ENCODE measurements at places on chromosomes 2 and 18.

GRCh38 chr2:148218326-148219075 is 197.6 kb downstream of the MBD5 start:
- DNase-seq = no peak

DNA sequence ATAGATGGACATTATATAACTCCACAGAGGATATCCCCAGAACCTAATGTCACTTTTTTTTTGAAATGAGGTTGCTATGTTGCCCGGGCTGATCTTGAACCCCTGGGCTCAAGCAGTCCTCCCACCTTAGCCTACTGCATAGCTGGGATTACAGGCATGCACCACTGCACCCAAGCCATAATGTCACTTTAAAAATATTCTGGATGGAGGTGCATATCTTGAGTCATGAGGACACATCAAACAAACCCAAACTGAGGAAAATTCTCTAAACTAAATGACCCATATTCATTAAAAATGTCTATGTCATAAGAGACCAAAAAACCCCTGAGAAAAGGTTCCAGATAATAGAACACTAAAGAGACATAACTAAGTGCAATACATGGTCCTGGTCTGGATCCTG is 36.3 kb downstream of the OSGEPL1 start:
- no peak for DNase-seq

DNA sequence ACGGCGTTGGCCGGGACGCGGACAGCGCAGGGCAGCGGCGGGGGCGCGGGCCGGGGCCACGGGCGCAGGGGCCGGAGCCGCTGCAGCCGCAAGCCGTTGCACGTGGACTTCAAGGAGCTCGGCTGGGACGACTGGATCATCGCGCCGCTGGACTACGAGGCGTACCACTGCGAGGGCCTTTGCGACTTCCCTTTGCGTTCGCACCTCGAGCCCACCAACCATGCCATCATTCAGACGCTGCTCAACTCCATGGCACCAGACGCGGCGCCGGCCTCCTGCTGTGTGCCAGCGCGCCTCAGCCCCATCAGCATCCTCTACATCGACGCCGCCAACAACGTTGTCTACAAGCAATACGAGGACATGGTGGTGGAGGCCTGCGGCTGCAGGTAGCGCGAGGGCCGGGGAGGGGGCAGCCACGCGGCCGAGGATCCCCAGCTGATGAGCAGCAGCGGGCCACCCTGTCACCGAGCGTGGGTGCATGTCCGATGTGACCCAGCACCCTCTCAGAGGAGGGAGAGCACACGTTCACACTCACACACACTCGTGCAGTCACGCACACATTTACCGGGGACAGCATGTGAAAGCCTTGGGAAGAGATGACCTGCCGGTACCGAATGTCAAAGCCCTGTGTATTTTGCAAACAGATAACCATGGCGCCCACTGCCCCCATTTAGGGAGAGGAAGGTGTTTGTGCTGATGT is 4.2 kb downstream of the GDF7 start:
- no peak for DNase-seq

DNA sequence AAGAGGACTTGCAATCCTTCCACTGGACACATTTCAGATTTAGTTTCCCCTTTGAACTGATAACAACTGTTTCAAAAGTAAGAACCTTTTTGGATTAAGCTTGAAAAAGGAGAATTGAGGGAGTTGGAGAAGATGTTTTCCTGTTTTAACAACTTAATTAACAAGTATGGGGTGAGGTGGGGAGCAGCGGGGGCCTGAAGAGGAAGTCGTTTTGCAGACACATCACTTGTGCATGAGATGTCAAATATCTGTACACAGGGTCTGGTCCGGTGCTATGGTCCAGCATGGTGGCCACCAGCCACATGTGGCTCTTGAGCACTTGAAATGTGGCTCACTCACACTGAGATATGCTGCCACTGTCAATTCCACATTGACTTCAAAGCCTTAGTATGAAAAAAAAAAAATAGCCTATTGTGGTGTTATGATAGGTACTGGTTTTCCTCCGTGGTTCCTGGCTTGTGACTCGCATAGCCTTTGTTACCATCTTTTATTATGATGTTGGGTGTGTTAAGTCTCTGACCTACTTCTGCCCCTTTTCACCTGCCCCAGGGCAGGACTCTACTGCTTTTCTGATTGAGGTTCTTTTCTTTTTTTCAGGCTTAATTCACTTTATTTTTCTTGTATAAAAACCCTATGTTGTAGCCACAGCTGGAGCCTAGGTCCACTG is 205.5 kb downstream of the BCL2 start:
- DNase-seq = no peak

- no peak for DNase-seq
Measured at GRCh38 chr2:241926541-241927311, 57.2 kb downstream of the RTP5 start.

DNA sequence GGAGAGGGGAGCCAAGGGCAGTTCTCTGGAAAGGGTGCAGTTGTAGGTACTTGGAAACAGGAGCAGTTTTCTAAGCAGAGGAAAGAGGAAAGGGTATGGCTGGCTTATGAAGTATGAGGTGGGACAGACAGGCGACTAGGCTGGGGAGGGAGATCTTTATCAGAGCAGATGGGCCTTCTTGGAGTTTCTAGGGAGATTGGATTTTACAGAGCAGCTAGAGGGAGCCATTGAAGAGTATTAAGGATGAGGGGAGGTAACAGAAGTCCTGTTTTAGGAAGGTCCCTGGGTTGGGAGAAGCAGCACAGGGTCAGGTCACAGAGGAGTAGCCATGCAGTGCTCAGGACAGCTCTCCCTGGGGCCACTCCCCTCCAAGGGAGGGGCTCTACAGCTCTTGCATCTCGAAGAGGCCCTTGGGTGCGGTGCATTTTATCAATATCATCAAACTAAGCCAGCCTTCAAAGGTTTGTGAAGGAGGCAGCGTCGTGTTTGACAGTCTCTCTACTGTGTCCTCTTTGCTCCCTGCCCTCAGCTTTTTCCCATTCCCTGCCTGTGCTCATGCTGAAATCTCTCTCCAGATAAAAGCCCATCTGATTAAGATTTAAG is 154.3 kb downstream of the SETBP1 start:
- DNase-seq = no peak

- no peak for DNase-seq
Measured at GRCh38 chr2:23475473-23475872, 90.5 kb downstream of the KLHL29 start.

DNA sequence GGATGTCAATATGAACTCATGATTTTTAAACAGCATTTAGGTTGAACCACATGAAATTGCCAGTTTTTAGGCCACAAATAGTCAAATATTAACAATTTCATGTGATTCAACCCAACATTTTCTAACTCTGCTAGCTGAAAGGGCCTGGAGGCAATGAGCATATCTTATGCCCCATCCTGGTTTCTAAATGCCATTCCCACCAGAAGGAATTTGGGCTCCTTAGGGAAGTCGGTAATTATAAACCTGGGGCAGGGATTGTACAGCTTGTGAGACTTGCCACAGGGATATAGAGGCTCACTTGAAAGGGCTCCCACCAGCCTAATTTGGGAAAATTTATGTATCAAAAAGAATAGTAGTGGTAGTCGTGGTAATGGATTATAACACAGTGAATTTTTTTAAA is 178.4 kb upstream of the ALPP start:
- DNase-seq = no peak

- DNase-seq = no peak
Measured at GRCh38 chr2:222656526-222657446, 894 bp upstream of the FARSB start.

DNA sequence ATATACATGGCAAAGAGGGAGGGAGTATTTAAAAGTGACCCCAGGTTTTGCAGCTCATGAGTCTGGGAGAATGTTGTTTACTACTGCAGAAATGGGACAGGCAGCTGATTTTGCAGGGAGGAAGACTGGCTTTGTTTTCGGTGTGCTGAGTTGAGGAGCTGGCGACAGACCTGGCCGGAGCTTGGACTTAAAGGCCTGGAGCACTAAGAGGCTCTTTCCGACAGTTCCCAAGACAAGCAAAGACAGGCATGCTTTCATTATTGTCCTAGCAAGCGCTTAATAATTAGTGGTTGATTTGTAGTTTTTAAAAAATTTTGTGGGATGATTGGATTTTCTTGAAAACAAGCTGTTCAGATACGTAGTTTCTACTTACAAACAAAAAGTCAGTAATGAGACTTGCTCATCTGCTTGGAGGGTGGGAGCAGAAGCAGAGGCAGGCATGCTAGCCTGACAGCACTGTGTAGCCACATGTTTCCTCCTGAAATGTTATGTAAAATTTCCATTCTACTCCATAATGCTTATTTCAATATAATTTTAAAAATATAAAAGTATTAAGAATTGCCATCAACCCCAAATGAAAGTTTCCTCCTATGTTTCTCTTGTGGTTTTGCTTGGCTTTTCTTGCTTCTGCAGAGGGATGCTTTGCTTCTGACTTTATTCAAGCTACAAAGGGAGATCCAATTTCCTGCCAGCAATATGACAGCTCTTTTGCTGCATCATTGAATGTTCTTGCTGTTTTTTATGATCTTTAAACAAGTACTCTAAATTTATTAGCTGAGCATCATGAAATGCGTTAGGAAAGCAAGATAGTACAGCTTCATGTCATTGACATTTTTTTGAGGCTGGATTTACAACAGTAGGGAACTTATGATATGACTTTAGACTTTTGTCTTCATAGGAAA is 75.8 kb downstream of the PHLPP1 start:
- DNase-seq = no peak

- DNase-seq = no peak
Measured at GRCh38 chr18:80244956-80245730, 2.2 kb downstream of the PARD6G start.

DNA sequence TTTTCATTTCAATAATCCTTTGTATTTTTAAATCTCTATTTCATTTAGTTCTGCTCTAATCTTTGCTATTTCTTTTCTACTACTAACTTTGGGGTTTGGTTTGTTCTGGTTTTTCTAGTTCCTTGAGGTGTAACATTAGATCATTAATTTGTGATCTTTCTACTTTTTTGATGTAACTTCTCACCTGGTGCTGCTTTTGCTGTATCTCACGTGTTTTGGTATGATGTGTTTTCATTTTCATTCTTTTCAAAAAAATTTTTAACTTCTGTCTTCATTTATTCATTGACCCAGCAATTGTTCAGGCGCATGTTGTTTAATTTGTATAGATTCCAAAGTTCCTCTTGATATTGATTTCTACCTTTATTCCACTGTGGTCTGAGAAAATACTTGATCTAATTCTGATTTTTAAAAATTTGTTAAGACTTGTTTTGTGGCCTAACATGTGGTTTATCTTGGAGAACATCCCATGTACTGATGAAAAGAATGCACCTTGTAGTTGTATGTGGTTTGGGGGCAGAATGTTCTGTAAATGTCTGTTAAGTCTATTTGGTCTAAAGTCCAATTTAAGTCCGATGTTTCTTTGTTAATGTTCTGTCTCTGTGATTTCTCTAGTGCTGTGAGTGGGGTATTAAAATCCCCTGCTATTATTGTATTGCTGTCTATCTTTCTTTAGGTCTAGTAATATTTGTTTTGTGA is 17.3 kb upstream of the MALT1 start:
- no peak for DNase-seq

DNA sequence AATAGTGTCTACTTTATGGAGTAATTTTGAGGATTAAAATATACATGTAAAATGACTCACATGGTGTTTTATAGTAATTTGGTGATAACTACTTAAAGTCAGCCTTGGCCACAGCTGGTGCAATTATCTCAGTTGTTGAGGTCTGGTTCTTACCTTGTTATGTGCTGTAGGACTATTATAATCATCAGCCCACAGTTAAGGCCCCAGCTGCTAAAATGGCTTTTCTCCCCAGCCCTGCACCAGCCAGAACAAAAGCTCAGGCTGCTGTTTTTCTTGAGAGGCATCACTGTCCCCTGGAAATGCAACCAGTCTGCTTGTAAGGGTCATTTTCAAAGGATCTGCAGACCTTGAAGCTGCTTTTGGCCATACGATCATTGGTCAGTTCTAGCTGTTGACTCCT is 283.3 kb upstream of the THUMPD2 start:
- DNase-seq = no peak

DNA sequence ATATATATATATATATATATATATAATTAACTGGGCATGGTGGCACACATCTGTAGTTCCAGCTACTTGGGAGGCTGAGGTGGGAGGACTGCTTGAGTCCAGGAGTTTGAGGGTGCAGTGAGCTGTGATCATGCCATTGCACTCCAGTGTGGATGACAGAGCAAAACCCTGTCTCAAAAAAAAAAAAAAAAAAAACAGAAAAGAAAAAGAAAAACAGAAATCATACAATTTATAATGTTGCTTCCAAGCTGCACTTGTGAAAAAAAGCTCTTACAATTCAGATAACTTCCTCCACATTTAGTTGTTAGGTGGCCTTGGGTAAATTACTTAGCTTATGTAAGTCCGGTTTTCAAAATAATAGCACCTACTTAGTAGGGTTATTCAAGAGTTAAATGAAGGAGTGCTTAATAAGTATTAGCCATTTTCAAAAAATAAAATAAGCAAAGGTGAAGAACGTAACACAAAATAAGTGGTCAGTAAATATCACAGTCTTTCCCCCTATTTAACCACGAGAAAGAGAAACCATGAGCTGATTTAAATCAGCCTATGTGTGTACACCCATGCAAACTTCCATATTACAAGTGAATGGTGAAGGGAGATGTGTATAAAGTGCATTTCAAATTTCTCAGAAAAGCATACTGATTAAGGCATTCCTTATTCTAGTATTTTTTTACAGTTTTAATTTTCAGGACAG is 2.3 kb downstream of the WIPF1 start:
- no peak for DNase-seq

- no peak for DNase-seq
Measured at GRCh38 chr2:3287896-3288295, 89.7 kb downstream of the EIPR1 start.

DNA sequence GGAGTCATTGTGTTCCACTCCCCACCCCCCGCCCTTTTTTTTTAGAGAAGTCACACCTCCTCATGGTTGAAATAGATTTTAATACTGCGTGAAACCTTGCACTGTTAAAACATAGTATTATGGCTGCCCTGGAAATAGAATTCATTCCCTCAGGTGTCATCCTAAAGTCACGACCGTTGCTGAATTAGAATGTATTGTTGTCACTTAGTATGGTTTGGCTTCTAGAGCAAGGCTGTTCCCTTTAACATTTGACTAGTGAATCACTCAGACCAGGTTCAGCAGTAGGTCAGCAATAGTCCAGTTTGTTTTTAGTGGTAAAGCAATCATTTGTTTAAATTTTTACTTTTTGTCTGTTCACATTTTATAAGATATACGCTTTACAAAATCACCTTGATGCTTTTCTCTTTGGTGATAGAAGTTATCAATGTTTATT is 1.2 kb downstream of the BABAM2 start:
- DNase-seq = no peak

Measured in stimulated activated CD4-positive, alpha-beta T cell treated with anti-CD3 and anti-CD28 coated beads, Interleukin-1b, Interleukin-23, amount 100 ng/mL, for 1 hour (primary cell).